ENCODE measurements at places on chromosomes 16 and 17.

GRCh38 chr16:67393111-67393787 is at the start of gene TPPP3:
TSS of gene TPPP3 (minus strand) at chr16:67393498. CDS start at chr16:67391111, 2,387 bp downstream.
- peak; percentile 5 for DNase-seq

DNA sequence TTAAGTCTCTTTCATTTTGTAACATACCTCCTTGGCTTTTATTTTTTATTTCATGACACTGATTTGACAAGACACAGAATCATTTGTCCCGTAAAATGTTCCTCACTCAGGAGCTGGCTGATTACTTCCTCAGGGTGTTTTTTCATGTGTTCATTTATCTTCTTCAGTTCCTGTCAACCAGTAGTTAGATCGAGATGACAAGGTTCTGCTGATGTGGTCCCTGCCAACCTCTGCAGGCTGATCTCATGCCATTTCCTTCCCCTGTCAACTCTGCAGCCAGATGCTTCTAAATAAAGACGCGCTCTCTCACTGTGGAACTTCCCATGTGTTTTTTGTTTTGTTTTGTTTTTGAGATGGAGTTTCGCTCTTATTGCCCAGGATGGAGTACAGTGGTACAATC is 8.1 kb upstream of the CXCL16 start:
- peak; percentile 81 for DNase-seq

DNA sequence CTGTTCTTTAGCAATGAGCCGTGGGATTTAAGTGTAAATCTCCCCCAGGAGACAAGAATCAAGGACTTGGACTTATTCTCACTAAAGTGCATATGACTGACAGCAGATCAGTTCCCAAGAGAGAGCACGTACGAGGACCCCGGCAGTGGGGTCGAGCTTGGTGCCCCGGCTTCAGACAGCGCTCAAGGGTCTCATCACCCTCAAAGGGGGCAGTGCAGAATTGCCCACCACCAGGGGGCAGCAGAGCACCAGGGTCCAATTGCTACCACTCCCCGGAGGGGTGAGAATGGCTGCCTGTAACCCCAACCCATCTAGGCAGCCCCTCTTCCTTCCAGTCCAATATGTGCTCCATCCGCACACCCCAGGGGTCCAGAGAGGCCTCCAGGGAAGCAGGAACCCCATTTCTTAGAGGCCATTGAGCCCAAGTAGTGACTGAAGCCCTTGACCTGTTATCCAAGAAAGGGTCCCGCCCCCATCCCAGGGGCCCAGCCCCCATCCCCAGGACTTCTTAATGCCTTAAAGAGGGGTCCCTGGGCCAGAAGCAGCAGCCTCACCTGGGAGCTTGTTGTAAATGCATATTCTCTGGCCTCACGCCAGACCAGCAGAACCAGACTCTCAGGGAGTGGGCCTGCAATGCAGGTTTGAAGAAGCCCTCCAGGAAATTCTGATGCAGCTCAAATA is 86.1 kb downstream of the ZDHHC7 start:
- peak; percentile 7 for DNase-seq

GRCh38 chr16:20830372-20830771 is 24.0 kb downstream of the REXO5 start:
- DNase-seq, result no peak

DNA sequence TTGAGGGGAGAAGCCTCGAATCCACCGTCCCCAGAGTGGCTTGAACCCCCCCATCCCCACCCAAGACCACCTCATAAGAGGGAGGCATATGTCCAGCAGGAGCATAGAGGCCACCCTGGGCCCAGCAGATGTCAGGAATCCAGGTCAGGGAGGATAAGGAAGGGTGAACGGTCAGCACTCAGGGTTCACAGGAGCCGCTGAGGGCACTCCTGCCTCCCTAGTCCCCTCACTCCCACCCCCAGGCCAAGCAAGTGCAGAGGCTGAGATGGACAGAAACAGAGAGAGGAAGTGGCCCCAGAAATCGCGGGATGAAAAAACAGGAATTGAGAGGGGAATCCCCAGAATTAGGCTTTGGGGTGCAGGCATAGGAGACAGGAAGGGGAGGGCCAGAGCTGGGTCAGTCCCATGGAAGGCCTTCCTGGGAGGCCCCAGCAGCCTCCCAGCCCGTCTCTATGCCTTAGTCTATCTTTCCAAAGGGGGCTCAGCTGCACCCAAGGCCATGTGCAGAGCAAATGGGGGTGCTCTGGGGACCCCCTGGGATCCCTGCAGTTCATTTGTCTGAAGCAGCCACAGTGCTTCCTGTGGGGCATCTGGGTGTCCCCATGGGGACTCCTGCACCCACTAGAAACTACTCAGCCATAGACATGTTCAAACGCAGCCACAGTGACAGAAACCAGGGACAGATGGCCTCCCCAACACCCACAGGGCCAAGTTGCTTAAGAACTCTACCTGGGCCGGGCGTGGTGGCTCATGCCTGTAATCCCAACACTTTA is 1.7 kb downstream of the CMTM3 start:
- peak; percentile 79 for DNase-seq

- DNase-seq, result no peak
Observed at GRCh38 chr16:90081606-90081970, 4.5 kb upstream of the PRDM7 start.

DNA sequence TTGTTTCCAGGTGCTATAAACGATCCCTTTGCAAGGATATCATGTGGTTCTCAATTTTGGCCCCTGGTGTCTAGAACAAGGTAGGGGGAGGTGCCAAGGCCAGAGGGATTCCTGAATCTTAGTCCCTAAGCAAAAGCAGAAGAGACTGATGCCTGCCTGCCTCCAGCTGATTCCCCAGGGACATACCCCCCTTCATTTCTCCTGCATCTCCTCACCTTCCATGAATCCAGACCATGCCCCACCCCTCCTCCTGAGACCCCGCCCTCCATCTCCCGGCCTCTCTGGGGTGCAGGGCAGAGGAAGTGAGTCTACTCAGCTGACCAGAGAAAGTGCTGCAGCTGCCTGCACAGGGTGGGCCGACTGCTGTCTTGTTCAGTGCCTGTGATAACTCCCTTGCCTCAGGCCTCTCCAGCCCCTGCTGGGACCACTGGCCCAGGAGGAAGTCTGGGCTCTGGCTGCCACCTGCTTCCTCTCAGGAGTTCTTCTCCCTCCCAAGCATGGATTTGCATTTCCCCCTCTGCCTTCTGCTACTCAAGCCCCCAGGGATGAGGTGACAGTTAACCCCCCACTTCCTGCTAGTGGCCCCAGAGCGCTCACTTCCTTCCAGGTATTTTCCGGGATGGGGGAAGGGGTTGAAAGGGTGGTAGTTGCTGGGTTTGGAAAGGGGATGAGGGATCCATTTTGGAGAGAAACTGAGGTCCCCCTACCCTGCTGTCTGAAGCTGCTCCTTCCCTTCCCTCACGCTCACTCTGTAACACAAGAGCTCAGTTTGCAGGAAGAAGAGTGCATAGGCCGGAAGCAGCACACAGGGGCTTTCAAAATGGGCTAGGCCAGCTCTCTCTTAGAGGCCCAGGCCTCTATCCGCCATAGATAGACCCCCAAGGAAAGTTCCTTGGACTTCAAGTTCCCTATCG is 10.5 kb upstream of the TSPOAP1 start:
- DNase-seq, result peak; percentile 90

- DNase-seq, result no peak
Observed at GRCh38 chr16:177981-178667, 1.6 kb downstream of the HBA1 start.

GRCh38 chr17:11885051-11885450 is 112.2 kb downstream of the ZNF18 start:
- DNase-seq, result no peak

- no peak for DNase-seq
Observed at GRCh38 chr16:3576211-3576610, 992 bp downstream of the NLRC3 start.

DNA sequence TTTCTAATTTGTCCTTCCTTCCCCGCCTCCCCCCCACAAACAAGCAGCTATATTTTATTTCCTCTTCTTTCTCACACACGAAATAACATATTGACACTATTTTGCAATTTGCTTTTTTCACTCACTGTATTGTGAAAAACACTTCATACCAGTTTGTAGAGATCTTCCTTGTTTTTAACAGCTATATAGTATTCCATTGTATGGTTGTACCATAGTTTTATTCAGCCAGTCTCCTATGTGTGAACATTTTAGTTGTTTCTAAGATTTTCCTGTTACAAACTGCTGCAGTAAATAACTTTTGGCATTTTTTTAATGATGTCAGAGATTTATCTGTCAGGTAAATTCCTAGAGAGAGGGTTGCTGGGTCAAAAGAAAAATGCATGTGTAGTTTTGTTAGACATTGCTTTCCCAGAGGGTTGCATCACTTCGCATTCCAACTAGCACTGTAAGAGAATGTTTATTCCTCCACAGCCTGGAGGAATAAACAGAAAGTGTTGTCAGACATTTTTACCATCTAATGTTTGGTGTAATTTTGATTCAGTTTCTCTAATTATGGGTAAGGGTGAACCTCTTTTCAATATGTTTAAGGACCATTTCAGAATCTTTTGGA is 101.2 kb downstream of the MRTFB start:
- no peak for DNase-seq

GRCh38 chr16:29804455-29805231 is 1.7 kb upstream of the MAZ start:
- DNase-seq, result peak; percentile 73

GRCh38 chr16:77328768-77329167 is 106.1 kb downstream of the ADAMTS18 start:
- DNase-seq, result no peak

GRCh38 chr16:3068487-3068886 is 3.0 kb downstream of the IL32 start:
- no peak for DNase-seq

DNA sequence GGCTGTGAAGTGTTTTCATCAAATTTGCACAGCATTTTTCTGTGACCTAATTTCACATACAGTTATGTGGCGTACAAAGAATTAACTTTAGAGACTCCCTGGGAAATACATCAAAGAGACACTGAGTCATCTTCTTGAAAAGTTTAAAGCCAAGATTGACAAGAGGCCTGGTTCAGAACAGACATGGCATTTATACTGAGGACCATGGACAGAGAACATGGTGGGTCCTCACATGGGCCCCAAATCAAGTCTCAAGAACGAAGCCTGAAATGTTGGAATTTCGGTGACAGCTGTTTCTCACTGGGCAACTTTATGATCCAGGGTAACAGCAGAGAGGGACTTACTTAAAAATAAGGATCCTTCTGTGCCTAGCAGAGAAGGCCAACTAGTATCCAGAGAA is 311.5 kb upstream of the KCNJ16 start:
- DNase-seq, result no peak

- no peak for DNase-seq
Observed at GRCh38 chr17:72336026-72336803, 215.4 kb downstream of the SOX9 start.

- DNase-seq, result no peak
Observed at GRCh38 chr16:81815429-81815766, 36.3 kb downstream of the PLCG2 start.

DNA sequence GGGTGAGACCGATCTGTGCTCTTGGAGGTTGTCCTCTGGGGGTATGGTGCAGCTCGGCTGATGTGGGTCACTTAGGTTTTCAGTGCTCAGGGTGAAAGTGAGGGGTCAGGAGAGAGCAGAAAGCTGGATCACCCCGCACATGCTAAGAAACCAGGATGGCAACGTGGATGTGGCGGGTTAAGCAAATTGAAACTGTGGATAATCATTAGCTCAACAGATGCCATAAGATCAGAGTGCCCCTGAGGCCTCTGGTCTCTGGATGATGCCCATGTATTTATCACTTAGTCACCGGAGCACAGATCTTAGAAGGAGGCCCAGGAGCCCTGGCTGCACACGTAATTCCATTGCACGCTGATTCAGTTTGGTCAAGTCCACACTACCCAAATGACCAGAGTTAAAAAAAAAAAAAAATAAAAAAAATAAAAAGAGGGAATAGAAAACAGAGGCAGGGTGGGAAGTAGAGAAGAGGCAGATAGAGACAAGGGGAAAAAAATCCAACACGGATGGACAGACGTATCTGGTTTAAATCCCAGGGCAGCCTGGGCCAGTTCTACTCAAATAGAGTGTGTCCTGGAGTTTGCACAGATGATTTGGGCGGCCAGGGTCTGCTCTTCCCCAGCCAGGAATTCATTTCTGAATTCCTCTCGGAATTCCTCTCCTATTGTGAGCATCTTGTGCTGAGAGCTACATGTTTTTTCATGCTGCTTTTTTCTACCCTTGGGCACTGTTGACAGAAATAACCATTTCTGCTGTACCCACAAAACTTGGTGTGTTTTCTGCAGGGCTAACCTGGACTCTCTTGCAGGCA is 378.3 kb downstream of the CPPED1 start:
- no peak for DNase-seq

- DNase-seq, result no peak
Observed at GRCh38 chr16:28924399-28924761, 658 bp downstream of the RABEP2 start.

- no peak for DNase-seq
Observed at GRCh38 chr16:28845761-28846079, 428 bp downstream of the TUFM start.

GRCh38 chr17:81101614-81102306 is 63.5 kb upstream of the PVALEF start:
- DNase-seq, result peak; percentile 78

GRCh38 chr16:27473101-27473900 is 71.3 kb downstream of the IL21R start:
- no peak for DNase-seq

DNA sequence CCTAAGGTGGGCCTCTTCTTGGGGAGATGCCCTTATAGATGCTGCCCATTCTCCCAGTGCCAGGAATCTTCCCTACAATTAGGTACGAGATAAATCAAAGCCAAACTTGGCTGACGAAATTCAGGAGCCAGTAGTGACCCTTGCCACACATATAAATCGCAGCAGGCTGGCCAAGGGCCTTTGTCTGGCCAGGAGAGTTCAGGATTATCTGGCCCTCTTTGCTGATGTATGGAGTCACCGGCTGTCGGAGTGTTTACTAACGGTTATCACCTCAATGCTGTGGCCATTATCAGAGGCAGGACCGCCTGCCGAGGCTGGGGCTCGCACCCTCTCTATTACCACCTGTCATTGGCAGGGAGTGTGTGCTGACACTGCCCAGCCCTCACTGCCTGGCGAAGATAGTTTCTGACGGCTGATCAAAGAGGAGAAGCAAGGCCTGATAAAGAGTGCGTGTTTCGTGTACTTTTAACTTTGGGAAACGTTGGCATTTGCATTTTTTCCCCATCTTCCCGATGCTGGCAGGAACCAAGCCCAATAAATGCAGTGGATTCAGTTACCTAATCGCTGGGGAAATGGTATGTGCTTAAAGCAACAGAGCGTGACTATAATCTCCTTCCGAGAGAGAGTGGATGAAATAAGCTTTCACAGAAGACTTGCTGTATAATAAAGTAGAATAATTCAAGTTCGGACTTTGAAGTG is 32.8 kb upstream of the TBX2 start:
- no peak for DNase-seq
